Right atrium auricular region (tissue), 2 donors: ENCODE measurements at places on chromosomes 12 and 14.

DNA sequence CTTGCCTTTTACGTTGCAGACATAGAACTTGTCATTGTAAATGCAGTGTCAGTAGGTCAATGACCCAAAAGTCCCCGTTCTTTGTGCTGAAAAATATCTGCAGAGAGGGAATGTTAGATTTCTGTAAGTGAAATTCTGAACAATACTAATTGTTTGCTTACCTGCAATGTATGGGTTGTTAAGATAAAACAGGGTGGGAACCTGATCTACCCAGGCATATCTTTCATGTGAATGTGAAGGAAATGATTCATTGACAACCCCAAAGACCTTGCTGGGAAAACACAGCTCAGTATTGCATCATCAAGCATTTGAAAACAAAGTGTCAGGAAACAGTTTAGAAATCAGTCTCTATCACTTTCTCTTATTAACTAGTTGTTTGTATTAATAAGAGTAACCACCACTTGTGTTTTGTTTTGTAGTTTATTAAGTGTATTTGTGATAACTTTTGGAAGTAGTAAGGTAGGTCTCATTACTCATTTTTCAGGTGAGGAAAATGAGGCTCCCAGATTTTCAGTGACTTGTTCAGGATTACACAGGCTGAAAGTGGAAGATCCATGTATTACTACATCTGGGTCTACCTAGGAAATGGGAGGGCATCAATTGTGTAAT is 57.9 kb upstream of the SLC38A2 start:
- H3K27me3 ChIP-seq, result no peaks in the 10 kb centered on the region
- H3K4me1 ChIP-seq, result no peaks in the 10 kb centered on the region
- DNase-seq, result no peak

- H3K4me1 ChIP-seq, result no peaks in the 10 kb centered on the region
- no peak for DNase-seq
- H3K27ac ChIP-seq, result peak overlapping the region; percentile 72
Observed at GRCh38 chr14:67620217-67620785, 581 bp downstream of the ARG2 start.

- no peaks in the 10 kb centered on the region for H3K27me3 ChIP-seq
- no peak for DNase-seq
- H3K4me3 ChIP-seq, result no peak overlapping the region
Observed at GRCh38 chr14:42475289-42475688, 868.6 kb downstream of the LRFN5 start.

DNA sequence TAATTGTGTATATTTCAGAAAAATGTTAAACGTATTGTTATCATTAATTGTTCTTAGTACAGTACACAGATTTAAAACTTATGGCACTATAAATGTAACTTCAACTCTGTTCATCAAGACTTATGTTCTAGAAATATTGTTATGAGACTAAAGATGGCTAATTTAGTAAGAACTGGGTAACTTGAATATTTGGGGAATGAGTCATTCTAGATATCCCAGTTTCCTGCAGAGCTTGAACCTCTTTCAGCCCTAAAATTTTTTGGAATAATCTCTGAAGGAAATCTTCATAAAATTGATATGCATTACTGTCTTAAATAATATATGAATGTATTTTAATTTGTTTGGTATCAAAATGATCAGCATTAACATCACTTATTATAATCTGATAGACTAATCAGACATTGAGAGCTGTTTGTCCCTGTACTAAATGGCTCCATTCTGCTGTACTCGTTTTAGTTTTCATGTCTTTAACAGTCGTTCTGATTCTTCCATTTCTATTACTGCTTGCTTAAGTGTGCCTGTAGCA is 87.1 kb downstream of the VEZT start:
- peaks cover 13% of the 10 kb centered on the region for H3K36me3 ChIP-seq
- H3K27ac ChIP-seq, result no peak overlapping the region
- H3K4me1 ChIP-seq, result no peaks in the 10 kb centered on the region
- DNase-seq, result no peak
- H3K27me3 ChIP-seq, result no peaks in the 10 kb centered on the region

DNA sequence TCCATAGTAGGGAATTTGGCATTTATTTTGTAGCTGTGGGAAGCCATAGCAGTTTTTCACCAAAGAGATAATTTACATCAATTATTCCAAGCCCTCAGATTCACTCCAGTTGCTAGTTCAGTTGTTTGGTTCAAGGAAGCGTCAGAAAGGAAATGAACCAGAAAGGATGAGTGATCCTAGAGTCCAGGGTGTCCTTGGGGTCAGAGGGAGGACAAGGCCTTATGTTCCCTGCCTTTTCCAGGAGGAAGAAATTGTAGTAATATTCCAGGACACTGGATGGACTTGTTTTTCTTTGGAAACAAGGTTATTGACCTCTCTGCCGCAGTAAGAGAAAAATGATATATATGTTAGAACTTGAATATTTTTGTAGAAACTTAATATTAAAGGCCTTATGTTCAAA is 409.5 kb downstream of the RGS6 start:
- H3K4me1 ChIP-seq, result no peaks in the 10 kb centered on the region
- H3K36me3 ChIP-seq, result no peaks in the 10 kb centered on the region
- H3K27ac ChIP-seq, result no peak overlapping the region
- H3K4me3 ChIP-seq, result no peak overlapping the region
- DNase-seq, result no peak

- H3K4me1 ChIP-seq, result peaks cover 28% of the 10 kb centered on the region
- peak overlapping the region; percentile 99 for H3K27ac ChIP-seq
- H3K4me3 ChIP-seq, result peak overlapping the region; percentile 85
- H3K27me3 ChIP-seq, result no peaks in the 10 kb centered on the region
Observed at GRCh38 chr14:23285530-23286019, 357 bp downstream of the HOMEZ start.

- no peak for DNase-seq
- H3K27ac ChIP-seq, result no peak overlapping the region
- no peaks in the 10 kb centered on the region for H3K27me3 ChIP-seq
Observed at GRCh38 chr12:87246726-87247125, 782.5 kb downstream of the C12orf50 start.

DNA sequence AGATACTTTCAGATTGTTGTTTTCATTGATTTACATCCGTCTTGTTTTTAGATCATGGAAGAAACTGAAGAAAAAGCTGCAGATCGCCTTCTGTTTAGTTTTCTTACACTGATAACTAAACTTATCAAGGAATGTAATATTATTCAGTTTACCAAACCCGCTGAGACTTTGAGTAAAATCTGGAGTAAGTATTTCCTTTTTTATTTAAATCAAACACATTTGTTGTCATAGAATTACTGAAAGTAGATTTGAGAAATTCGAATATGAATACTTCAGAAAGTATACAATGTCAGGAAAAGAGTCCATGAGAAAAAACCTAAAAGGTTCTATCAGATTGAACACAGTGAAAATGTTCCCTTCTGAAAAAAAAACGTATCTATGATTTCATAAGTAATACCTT is 32.0 kb downstream of the ARL1 start:
- H3K4me1 ChIP-seq, result no peaks in the 10 kb centered on the region
- no peak for DNase-seq
- H3K27me3 ChIP-seq, result no peaks in the 10 kb centered on the region
- no peak overlapping the region for H3K27ac ChIP-seq

DNA sequence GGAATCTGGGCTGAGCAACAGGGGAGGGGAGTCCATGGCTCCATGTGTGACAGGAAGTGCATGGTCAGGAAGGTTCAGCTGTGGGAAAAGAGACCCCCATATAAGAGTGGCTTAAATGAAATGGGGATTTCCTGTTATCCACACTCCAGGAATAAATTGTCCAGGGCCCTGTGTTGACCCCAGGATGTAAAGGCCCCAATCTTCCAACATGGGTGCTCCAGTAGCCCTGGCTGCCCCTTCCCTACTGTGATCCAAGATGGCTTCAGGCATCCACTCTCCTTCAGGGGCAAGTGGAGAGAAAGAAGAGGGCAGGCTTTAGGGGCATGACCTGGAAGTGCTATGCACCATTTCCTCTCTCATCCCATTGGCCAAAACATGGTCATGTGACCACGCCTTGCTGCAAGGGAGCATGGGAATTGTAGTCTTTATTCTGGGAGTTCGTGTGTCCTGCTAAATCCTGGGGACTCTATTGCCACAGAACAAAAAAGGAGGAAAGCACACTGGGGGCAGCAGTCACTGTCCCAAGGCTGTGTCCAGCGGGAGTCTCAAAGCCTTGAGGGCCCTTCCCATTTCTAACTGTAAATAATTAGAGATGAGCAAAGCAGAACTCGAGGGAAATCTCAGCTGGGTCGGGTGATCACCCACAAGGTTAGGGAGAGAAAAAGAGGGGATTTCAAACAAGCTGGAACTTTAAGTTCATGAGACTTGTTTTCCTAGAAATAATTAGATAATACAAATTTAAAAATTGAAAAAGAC is 289.2 kb downstream of the ADGRD1 start:
- DNase-seq, result no peak
- no peaks in the 10 kb centered on the region for H3K4me1 ChIP-seq
- no peak overlapping the region for H3K4me3 ChIP-seq
- no peak overlapping the region for H3K27ac ChIP-seq
- H3K36me3 ChIP-seq, result no peaks in the 10 kb centered on the region
- H3K27me3 ChIP-seq, result no peaks in the 10 kb centered on the region

DNA sequence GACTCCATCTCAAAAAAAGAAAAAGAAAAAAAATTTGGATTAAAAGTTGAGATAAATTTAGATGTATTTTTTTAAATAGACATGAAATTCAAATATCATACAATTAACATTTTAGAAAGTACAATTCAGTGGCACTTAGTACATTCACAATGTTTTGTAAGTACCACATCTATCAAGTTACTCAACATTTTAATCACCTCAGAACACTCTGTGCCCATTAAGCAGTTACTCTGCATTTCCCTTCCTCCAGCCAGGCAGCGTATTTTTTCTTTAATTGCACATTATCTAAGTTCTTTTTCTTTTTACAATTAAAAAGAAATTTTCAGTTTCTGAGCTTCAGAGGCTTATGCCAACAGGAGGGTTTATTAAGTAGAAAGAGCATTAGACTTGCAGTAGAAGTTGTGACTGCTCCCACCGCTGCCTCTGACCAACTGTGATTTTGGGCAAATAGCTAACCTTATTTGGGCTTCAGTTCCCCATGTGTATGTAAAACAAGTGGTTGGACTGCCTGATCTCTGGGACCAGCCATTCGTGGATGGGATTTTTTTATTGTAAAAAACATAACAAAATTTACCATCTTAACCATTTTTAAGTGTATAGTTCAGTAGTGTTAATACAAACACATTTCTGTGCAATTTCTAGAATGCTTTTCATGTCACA is 65.7 kb downstream of the WNK1 start:
- no peak overlapping the region for H3K4me3 ChIP-seq
- peaks cover 12% of the 10 kb centered on the region for H3K36me3 ChIP-seq
- no peak for DNase-seq

DNA sequence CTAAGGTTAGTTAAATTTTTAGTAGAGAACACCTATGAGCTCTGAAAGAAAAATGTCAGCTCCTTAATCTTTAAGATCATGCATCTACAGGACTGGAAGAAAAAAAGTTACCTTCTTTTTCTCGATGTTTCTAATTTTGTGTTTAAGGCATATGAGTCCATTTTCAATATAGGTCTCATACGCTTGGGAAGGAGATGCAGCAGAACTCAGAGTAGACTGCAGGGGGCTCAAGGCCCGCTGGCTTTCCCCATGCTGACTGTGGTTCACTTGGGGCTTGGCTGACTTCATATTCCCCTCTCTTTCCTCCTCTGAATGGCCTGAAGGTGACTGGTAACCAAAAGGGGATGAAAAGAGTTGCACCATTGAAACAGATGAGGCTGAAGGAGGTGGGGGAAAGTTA is 1.5 kb downstream of the CAPRIN2 start:
- H3K4me3 ChIP-seq, result no peak overlapping the region
- no peaks in the 10 kb centered on the region for H3K27me3 ChIP-seq
